Left ventricle myocardium inferior (tissue), 1 donor: ENCODE measurements at places on chromosomes 3 and 15. TPM values are rescaled to one million over a fixed set of nuclear protein-coding genes. Genes with fewer than 3 reads are reported as not detected.

DAZL gene
- not detected for total RNA-seq

GRCh38 chr15:81865850-81866537, 179.8 kb downstream of the MEX3B start:
- DNase-seq, result no peak
- no peak overlapping the region for H3K4me3 ChIP-seq
- no peaks in the 10 kb centered on the region for H3K4me1 ChIP-seq
- no peaks in the 10 kb centered on the region for H3K36me3 ChIP-seq

DNA sequence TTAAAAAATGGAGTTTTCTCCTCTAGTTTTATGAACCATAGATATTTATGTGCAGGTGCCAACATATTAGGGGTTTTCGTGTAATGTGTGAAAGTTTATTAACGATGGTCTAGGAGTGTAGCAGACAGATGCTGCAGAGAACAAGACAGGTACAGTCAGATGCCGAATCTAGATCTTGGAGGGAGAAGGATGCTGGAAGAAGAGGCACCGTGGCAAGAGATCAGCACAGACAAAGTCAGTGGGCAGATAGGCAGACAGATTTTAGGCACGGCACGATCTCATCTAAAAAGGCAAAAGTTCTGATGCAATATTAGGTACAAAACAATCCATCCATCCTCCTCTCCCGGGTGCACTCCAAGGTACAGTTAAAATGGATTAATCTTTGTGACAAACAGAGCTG, 161.6 kb downstream of the TIGIT start:
- H3K36me3 ChIP-seq, result no peaks in the 10 kb centered on the region
- no peak for DNase-seq
- H3K27ac ChIP-seq, result peak overlapping the region; percentile 88

DNA sequence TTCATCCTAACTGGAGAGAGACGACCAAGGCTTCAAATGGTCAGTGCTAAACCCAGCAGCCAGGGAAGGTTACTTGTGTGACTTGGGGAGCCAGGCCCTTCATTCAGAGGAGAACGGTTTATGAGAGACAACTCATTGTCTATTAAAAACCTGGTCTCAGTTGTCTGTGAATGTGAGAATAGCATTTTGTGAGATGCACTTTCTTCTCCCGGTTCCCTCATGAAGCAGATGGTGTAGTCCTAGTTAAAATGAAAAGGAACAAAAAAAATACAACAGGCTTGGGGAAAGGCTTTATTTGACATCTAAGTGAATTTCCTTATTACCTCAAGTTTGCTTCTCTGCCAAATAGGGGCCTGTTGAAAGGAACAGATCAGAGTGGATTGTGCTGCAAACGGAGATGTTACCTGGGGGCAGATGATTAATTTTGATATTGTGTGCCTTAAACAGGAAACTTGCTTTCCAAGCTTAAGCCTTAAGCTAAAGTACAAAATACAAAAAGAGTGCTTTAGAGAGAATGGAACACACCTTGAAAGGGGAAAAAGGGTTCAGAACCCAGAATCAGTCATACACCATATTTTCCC, 202.7 kb upstream of the BHLHE40 start:
- H3K4me3 ChIP-seq, result no peak overlapping the region
- no peaks in the 10 kb centered on the region for H3K36me3 ChIP-seq
- DNase-seq, result no peak
- peak overlapping the region; percentile 53 for H3K27ac ChIP-seq
- peaks cover 36% of the 10 kb centered on the region for H3K4me1 ChIP-seq
